ENCODE measurements at places on chromosomes 2 and 18.

DNA sequence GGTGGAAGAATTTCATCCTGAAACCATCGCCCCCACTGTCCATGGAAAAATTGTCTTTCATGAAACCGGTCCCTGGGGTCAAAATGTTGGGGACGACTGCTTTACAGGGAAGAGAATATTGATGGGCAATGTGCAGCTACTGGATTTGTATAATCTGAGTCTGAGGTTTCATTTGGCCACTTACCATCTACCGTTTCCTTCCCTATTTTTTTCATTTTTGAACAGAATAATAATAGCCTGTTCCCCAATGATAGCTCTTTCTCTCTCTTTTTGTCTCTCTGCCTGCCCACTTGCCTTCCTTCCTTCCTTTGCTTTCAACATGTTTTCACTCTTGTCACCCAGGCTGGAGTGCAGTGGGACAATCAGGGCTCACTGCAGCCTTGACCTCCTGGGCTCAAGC, 78.3 kb upstream of the TLK1 start:
- DNase-seq: no peak

DNA sequence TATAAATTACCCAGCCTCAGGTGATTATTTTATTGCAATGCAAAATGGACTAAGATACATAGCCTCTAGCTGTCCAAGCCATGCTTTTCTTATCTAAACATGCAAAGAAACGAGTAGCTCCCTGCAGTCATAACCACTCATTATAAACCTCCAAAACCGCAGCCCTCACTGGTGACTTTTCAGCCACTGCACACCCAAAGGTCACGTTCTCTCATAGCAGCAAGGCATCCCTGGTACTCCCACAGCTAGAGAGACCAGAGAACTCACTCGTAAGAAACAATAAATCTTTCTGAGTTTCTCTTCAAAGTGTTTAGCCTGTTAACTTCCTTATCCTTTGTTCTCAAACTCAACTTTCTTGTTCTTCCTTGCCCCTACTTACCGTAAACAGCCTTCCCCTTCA, 28.5 kb upstream of the RALBP1 start:
- DNase-seq: no peak

GRCh38 chr2:9666306-9666705, 35.5 kb upstream of the YWHAQ start:
- DNase-seq: no peak

DNA sequence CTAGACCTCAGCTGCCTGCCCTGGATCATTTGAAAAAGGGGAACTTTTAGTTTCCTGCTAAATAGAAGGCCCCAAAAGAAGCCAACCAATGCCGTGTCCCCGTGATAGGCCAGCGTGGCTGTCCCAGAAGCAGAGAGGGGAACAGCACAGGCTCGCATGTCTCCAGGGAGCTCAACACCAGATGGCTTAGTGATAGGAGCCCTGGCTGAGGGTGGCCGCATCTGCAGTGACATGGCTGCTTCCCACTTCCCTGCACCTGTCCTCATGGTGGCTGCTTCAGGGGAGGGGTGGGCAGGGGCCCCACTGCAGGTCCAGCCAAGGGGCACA, 79.6 kb downstream of the MBP start:
- no peak for DNase-seq

GRCh38 chr2:67716895-67717396, 319.8 kb downstream of the ETAA1 start:
- DNase-seq: no peak

DNA sequence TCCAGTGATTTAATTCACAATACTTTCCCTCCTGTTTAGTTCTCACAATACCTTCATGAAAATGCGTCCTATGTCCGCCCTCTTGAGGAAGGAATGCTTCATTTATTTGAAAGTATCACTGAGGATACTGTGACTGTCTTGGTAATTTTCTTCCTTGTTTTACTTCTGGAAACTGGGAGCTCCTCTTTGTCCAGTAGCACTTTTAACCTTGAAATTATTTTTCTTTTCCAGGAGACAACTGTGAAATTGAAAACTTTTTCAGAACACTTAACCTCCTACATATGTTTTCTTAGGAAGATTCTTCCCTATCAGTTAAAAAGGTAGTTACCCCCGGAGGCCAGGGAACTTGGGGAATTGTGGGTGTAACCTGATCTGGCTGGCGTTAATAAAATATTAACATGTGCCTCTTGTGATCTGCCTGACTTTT, 58.9 kb upstream of the STON1 start:
- no peak for DNase-seq

DNA sequence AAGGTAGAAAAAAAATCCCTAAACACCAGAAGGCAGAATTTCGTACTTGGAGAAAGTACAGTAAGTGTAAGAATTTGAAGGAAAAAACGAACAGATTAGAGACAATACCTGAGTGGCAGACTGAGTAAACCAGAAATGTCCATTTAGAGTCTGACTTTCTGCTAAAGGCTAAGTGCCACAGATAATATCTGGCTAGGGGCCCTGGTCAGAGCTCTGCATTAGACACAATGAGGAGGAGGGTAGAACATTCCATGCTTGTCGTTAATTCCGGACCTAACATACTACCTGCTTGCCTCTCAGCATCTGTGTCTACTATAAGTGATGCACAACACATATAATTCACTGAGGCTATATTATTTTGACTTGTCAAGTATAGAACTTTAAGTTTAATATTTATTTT, 18.1 kb downstream of the SEPTIN10 start:
- DNase-seq: no peak

- DNase-seq: no peak
These were observed 472.0 kb downstream of the DCDC2C start for GRCh38 chr2:4175343-4175742.

- DNase-seq: no peak
These were observed 117.1 kb upstream of the MYT1L start for GRCh38 chr2:2448178-2448577.

DNA sequence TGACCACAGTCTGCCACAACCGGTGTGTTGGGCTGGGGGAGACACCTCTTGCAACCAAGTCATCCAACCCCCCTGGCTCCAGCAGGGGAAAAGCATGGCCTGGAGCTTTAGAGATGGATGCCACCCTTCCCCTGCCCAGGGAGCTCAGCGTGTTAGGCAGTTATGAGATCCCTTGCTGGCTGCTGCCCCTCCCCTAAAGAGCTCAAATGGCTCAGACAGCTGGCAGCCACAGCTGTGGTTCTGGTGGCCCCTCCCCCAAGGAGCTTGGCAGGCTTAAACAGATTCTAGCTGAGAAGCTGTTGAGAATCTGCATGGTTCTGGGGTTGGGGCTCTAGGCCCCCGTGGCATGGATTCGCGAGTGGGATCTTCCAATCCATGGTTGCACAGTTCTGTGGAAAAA, 64.7 kb downstream of the TEX51 start:
- no peak for DNase-seq

DNA sequence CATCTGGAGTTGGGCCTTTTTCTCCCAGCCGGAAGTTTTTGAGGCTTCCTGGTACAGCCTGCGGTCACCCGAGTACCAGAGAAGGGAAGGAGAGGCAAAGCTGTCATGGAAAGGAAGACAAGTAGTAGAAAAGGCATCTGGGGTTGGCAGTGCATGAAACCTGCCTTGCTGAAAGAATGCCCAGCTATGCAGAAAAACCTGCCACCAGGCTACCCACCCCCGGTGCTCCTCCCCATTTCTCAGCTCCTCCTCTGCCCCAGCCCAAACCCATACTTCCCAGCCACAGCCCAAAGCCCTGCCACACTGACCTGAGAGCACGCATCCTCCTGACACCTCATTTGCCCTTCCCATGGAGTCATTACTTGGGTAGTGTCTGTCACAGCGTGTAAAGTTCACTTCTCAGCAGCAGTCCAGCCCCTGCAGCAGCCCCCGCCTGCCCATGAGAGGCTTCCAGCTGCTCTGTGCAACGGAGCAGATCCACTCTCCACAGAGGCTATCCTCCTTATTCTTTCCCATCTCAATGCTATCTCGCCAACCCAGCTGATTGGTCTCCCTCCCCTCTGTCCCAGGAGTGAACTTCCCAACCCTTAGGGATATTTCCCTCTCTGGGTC, 40.4 kb upstream of the MAL start:
- no peak for DNase-seq

- no peak for DNase-seq
These were observed 51.9 kb upstream of the SPTBN1 start for GRCh38 chr2:54404270-54404669.

GRCh38 chr2:105179469-105180372, 61.8 kb upstream of the GPR45 start:
- DNase-seq: no peak

GRCh38 chr2:65204461-65205210, 23.0 kb upstream of the ACTR2 start:
- DNase-seq: peak; percentile 5

DNA sequence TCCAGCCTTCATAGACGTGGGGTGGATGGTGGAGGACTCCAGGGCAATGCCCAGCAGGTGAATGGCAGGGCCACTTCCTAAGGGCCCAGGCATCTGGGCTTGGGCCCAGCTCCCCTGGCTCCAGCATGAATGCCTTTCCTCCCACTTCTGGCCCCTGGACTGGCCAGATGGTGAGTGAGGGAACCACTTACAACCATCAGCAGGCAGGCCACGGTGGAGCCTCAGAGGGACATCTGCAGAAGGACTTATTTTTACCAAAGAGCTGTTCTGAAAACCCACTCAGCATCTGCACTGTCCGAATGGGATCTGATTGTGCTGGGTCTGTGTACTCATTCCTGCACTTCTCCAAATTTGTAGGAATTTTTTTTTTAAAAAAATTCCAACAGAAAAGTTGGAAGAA, 69.6 kb downstream of the SNTG2 start:
- no peak for DNase-seq

DNA sequence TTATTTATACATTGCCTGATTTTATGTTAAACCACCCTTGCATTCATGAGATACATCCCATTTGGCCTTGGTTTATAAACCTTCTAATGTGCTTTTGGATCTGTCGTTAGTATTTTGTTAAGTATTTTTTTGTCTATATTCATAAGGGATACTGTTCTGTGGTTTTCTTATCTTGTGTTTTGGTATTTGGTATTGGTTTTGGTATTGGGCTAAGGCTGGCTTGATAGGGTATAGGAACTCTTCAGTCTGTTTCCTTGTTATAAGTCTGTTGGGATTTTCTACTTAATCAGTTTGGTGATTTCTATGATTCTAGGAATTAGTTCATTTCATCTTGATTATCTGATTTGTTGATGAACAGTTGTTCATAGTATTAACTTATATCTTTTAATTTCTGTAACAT, 49.2 kb downstream of the RELCH start:
- DNase-seq: no peak

- no peak for DNase-seq
These were observed 6.2 kb downstream of the KCNIP3 start for GRCh38 chr2:95303191-95303919.

GRCh38 chr18:58038063-58038462, 6.0 kb upstream of the NEDD4L start:
- DNase-seq: no peak

GRCh38 chr2:151862700-151863099, 34.5 kb upstream of the ARL5A start:
- DNase-seq: no peak

GRCh38 chr2:168758970-168759820, 43.2 kb upstream of the NOSTRIN start:
- no peak for DNase-seq

- DNase-seq: no peak
These were observed 399.1 kb upstream of the ZNF804A start for GRCh38 chr2:184199274-184199673.

- DNase-seq: no peak
These were observed at the start of gene MAPK4 for GRCh38 chr18:50559752-50560680. Gene MAPK4, plus strand, starts transcription at chr18:50560087. Its CDS starts 103,872 bp downstream, at chr18:50663959.

- DNase-seq: no peak
These were observed 68.3 kb downstream of the SPTBN1 start for GRCh38 chr2:54524226-54524991.

- no peak for DNase-seq
These were observed 580 bp downstream of the TMEM163 start for GRCh38 chr2:134718023-134718816.

DNA sequence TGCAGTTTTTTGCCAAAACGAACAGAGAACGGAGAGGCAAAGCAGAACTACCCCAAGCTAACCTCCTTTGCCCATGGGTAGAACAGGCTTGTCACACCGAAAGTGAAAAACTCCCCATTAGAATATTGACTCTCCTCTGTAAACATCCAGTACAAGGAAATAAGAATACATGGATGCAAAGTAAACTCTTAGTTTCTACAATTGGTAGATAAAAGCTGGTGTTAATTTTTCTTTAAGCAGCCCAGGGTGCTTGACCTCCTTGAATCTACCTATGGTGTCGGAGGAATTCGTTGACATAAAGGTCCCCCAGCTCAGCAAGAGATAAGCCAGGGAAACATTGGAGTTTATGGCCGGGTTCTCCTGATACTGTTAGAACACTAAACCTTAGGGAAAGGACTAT, 48.4 kb upstream of the DSG1 start:
- DNase-seq: no peak

GRCh38 chr2:49111006-49111405, 43.3 kb downstream of the FSHR start:
- no peak for DNase-seq

DNA sequence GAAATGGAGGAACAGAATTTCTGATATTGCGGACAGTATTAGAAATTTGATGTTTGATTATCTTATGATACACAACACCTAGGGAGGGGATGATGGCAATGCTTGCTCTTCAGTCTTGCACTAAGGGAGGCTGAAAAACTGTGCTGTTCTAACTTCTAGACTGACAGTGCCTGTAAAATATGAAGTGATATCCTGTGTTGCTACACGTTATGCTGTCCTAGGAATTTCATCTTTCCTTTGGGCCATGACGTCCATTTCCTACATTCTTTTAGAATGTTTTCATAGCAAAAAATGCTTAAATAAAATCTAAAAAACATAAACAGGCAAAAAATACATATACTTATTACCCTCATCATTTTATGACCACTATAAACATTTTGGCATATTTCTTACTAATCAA, 55.3 kb downstream of the OSBPL1A start:
- DNase-seq: no peak

DNA sequence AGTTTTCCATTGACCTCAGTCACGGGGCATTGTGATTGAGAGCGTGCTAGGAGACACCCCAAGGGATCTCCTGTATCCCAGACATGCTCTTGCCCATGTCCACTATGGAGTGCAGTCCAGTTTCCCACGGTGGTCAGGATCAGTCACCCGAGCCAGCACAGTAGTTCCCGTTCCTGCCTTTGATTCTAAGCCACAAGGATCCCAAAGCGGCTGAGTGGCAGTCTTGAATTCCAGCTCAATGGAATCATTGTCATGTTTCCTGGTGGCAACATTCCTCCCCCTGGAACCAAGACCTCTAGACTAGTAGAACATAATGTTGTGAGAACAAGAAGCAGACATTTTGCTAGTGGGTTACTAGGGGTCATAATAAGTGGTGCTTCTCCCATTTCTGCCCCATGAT, 154.3 kb downstream of the SEPTIN10 start:
- DNase-seq: no peak

GRCh38 chr2:143262389-143262788, 133.2 kb downstream of the ARHGAP15 start:
- DNase-seq: no peak
